ENCODE measurements at places on chromosomes 5 and 9.

GRCh38 chr9:34986540-34987047 lies 3.0 kb upstream of the DNAJB5 start:
- DNase-seq = no peak

- DNase-seq = no peak
These were observed 7.9 kb downstream of the C9orf50 start for GRCh38 chr9:129612815-129613519.

GRCh38 chr9:28922891-28923290 lies 1349.6 kb upstream of the C9orf72 start:
- DNase-seq = no peak

- no peak for DNase-seq
These were observed 318.3 kb downstream of the ENC1 start for GRCh38 chr5:74322191-74322590.

DNA sequence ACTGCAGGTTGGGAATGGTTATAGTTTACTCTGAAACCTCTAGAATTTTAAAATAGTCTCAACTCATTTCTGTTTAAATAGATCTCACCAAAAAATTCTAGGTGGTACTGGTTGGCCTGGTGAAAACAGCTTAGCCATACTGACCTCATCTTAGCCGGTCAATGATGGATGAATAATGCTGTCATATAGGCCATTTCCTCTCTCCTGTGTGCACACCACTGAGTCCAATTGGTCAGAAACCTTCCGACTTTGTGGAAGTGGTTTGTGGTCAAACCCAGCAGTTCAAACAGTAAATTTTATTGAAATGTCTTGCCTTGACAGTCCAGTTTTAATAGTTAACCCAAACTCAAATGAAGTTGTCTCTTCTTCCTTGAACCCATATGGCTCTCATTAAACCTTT lies 98.6 kb downstream of the GIN1 start:
- DNase-seq = no peak

GRCh38 chr5:160252916-160253315 lies 23.6 kb downstream of the FABP6 start:
- DNase-seq = no peak

- DNase-seq = peak; percentile 39
These were observed 2.7 kb downstream of the NXNL2 start for GRCh38 chr9:88537761-88538091.

GRCh38 chr9:77707383-77708063 lies 59.4 kb upstream of the GNA14 start:
- no peak for DNase-seq

- DNase-seq = no peak
These were observed 209.1 kb downstream of the MAPKAP1 start for GRCh38 chr9:125497906-125498305.

- DNase-seq = no peak
These were observed 1399.8 kb downstream of the PTPRD start for GRCh38 chr9:9212963-9213362.

DNA sequence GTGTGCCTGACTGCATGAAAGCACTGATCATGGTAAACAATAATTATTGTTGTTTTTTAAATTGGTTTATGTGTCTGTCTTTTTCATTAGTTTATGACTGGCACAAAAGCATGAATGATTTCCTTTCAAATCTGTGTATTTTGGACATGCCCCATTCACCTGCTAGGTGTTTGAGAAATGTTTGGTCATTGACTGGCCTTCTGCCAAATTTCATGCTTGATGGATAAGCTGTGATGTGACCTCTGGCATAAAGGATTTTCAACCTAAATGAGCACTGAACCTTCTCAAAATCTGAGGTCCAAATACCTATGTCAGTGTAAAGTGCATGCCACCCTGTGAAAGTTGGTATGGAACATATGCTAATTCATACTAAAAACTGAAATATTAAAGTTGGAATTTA lies 204.5 kb downstream of the BRINP1 start:
- DNase-seq = no peak

- DNase-seq = no peak
These were observed 312.2 kb downstream of the HCN1 start for GRCh38 chr5:45383985-45384384.

DNA sequence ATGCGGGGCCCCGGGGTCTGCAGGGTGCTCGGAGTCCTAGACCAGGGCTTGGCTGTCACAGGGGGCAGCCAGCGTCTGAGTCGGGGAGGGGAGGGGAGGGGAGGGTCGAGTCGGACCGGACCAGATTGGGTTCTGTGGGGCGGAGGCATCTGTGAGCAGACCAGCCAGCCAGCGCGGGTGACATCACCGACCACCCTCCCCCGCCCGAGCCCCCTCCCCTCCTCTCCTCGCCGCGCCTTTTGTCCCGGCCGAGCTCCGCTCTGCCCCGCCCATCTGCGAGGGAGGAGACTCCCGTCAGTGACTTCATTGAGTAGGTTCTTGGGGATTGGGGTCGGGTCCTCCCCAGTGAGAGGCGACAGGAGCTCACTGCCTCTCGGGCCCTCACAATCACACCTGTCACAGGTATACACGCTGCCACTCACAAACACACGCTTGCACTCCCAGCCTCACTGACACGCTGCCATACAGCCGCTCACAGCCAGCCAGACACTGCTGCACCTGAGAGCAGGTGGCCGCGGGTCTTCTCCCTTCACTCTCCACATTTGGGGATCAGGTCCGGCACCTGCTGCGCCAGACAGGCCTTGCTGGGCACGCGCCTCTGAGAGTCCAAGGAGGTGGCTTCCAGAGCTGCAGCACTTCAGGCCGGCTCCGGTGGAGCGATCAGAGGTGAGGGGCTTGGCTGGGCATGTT lies 546 bp downstream of the DNAJB5 start:
- no peak for DNase-seq

GRCh38 chr5:15573590-15573989 lies 73.6 kb downstream of the FBXL7 start:
- no peak for DNase-seq

GRCh38 chr5:16675806-16676205 lies 59.0 kb upstream of the RETREG1 start:
- no peak for DNase-seq

GRCh38 chr5:13913962-13914361 lies 30.5 kb downstream of the DNAH5 start:
- DNase-seq = no peak

DNA sequence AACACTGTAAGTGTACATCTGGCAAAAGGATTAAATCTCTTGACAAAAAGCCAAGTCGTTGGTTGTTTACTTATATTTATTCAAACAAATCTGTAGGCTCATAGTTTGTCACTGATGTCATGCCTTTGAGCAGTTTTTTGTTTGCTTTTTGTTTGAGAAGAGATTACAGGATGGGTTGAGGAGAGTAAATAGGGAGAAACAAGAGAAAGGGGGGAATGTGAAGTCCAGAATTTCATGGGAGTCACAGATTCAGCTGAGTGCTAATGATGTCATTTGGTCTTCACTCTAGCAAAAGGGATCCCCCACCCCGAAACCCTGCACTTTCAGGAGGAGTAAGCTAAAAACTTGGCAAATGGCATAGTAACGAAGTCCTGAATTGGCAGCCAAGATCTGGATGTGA lies 337.4 kb downstream of the GLIS3 start:
- DNase-seq = peak; percentile 39

- no peak for DNase-seq
These were observed 14.7 kb downstream of the CEP72 start for GRCh38 chr5:626850-627249.

DNA sequence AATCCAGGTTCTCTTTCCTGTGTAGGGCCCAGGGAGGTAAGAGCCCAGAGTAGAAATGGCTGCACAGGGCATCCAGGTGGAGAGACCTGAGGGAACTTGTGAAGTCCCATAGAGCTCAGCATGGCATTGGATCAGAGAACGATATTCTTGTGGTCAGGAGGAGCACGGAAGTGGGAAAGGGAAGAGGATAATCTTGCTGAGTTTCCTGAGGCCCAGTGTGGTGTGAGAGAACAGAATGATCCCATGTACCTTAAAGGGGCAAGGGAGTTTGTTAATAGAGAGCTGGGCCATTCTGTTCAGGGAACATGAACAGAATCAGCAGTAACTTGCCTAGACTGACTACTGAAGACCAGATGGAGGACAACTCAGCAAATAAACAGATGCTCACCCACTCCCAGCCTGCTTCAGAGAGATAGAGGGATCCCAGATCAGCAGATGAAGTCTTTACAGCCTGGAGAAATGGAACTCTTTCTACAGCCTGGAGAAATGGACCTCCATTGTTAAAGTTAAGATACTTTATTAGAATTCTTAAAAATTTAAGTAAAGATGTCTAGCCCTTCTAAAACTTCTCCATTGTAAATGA lies 119.7 kb upstream of the ELL2 start:
- peak; percentile 67 for DNase-seq

- DNase-seq = no peak
These were observed 37.6 kb downstream of the ROPN1L start for GRCh38 chr5:10479154-10479721.

GRCh38 chr5:132771503-132771998 lies 5.5 kb downstream of the SEPTIN8 start:
- DNase-seq = no peak

GRCh38 chr9:127361561-127361960 lies 35.4 kb upstream of the SLC2A8 start:
- DNase-seq = no peak

GRCh38 chr5:26757941-26758340 lies 280.4 kb downstream of the CDH9 start:
- DNase-seq = no peak

DNA sequence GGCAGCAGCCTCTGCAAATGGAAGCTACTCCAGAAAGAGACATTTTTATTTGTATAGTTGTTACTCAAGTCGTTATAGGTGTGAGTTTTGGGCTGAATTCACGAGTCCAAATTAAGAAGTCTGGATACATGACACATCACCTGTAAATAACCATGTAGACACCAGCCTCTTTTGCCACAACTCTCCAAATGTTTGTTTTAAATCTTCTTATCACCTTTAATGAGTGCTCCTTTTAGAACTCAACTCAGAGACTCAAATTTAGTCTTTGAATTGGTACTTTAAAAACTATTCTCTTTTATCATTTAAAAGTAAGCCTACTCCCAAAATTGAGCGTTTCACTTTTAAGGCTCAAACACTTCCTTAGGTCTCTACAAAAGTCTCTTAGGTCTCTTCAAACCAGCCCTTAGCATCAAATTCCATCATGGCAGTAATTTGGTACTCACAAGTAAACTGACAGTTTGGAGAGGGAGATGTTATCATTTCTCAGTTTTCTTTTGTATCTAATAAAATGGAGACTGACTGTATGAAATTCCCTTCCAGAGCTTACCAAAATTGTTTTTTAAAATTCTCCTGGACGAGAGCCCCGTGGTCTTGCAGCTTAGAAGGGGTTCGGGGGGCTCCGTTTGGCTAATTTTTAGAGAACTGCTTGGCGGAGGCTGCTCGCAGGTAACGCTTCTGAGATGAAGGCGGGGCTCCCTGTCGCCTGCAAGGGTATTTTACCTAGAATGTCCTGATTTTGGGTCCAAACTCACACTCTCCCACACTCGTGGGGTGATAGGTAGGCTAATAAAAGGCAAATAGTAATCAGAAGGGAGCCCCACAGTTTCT lies 194.6 kb downstream of the MEF2C start:
- no peak for DNase-seq

GRCh38 chr5:95446560-95447221 lies 55.5 kb downstream of the FAM81B start:
- no peak for DNase-seq

- no peak for DNase-seq
These were observed 2.0 kb downstream of the OGN start for GRCh38 chr9:92402360-92402759.

- DNase-seq = no peak
These were observed 522 bp downstream of the BTNL9 start for GRCh38 chr5:181040631-181040945.

DNA sequence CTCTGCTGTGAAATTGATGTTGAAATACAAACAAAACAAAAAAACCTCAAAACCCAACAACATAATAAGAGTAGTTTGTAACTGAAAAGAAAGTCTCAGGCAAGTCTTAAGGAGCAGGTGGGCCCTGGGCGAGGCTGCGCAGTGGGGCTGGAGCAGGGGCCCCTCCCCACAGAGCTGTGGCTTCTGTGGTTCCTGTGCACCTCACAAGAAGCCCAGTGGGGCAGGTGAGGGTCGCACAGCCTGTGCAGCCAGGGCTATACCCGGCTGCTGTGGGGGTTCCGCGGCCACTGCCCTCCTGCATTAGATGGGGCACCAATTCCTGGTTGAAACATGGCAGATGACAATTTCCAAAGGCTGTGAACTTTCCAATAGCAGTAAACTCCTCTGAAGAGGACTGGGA lies 75.3 kb downstream of the TRIO start:
- no peak for DNase-seq

- no peak for DNase-seq
These were observed 19.1 kb downstream of the DUSP1 start for GRCh38 chr5:172751761-172752510.

DNA sequence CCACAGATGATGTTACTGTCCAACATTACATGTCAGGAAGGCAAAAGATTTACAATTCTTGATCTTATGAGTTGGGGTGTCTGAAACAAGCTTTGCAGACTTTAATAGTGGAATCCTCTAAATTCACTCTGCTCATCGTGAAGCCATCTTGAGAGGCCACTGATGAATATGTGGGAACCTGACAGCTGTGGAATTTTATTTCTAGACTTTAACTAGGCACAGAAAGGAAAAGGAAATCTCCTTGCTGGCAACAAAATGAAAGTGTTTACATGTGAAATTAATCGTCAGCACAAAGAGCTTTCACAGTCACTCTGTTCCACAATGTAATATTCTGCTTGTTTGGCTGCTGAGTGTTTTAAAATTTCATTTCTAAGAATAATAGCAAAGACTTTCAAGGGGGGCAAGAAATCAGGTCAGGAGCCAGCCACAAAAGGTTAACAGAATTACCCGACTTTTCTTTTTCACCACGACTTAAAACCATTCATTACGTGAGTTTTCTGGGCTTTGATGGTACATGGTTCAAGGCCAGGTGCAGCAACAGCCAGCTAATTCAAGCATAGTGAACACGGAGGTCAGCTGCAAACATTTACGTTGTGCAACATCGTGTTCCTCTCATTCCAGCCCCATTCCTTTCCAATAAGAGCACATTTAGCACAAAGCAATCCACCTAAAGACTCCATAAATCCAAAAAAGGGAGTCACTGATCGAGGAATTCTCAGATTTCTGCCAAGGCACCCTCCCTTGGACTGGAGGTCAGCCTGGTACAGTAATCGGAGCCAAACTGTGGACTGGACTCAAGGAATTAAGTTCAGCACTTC lies 14.6 kb downstream of the NREP start:
- DNase-seq = no peak

- no peak for DNase-seq
These were observed 126.4 kb upstream of the ADAMTSL1 start for GRCh38 chr9:18347386-18348082.

DNA sequence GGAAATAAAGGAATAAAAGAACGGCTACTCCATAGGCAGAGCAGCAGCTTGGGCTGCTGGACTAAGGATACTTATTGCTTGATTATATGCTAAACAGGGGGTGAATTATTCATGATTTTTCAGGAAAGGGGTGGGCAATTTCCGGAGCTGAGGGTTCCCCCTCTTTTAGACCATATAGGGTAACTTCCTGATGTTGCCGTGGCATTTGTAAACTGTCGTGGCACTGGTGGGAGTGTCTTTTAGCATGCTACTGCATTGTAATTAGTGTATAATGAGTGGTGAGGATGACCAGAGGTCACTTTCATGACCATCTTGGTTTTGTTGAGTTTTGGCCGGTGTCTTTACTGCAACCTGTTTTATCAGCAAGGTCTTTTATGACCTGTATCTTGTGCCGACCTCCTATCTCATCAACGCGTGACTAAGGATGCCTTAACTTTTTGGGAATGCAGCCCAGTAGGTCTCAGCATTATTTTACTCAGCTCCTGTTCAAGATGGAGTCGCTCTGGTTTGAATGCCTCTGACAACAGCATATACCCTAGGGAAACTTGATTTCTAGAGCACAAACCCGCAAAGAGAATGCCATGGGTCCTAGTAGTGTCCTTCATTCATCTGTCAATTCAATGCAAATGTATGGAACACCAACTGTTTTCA lies 47.8 kb upstream of the PWWP2A start:
- DNase-seq = no peak
